SK-N-SH treated with all-trans-retinoic acid at 6 μM for 48 hours (cell line): ENCODE measurements at places on chromosomes 2 and 18.
A peak's percentile ranks its signal among the peaks of the same experiment; 100 is the strongest.

DNA sequence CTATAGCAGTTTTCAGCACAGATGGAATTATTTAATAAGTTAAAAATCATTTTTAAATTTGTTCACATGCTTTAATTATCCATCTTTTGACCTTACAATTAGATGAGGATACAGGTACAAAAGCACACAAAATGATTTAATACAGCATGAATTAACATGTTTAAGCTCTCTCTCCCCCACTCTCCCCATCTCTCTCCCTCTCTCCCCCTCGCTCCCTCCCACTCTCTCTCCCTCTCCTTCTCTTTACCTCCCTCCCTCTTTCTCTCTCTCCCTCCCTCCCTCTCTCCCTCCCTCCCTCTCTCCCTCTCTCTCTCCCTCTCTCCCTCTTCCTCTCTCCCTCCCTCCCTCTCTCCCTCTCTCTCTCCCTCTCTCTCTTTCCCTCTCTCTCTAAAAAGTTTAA, 7.6 kb downstream of the NBAS start:
- no peak for ATAC-seq

- ATAC-seq: no peak
Observed at GRCh38 chr18:58095222-58095621, 51.2 kb downstream of the NEDD4L start.

- ATAC-seq: no peak
Observed at GRCh38 chr18:37527395-37527794, 38.2 kb downstream of the CELF4 start.

DNA sequence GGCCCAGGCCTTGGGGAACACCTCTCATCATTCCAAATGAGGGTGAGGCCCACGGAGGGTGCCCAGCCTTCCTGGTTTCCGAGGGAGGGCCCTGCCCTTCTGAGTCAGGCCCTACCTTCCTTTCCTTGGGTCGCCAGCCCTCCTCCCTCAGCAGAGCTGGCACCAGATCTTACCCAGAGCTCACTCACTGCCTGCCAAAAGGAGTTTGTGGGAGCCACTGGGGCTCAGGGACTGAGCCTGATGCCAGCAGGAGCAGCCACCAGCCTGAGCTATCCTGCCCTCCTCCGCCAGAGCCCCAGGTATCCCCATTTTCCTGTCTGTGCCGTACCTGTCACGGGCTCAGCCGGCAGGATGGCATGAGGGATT, 64.1 kb downstream of the NRP2 start:
- ATAC-seq: peak; percentile 58

DNA sequence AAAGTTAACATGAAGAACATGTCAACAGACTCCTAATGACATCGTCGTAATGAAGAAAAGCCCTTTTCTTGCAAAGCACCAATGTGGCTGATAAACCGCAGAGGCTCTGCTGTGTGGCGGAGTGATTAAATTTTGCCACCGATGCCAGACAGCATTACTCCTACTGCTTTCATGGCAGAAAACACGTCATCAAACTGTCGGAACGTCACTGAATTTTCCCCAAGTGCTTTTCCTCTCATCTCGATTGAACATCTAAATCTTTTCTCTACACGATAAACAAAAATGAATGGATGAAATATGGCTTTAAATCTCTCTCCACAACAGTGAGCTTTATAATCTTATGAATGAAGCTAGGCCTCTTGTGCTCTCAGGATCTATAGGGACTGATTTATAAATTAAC, 159.8 kb upstream of the REG3G start:
- no peak for ATAC-seq

- no peak for ATAC-seq
Observed at GRCh38 chr2:79945653-79946445, 358.7 kb downstream of the LRRTM1 start.

DNA sequence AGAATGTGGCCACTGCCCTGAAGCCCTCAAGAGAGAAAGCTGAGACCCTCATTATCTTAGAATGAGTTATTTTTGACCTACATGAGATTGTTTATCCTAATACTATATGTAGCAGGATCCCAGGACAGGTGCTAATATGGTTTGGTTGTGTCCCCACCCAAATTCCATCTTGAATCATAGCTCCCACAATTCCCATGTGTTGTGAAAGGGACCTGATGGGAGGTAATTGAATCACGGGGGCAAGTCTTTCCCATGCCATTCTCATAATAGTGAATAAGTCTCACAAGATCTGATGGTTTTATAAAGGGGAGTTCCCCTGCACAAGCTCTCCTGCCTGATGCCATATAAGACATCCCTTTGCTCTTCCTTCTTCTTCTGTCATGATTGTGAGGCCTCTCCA, 76.8 kb downstream of the CCBE1 start:
- ATAC-seq: no peak

DNA sequence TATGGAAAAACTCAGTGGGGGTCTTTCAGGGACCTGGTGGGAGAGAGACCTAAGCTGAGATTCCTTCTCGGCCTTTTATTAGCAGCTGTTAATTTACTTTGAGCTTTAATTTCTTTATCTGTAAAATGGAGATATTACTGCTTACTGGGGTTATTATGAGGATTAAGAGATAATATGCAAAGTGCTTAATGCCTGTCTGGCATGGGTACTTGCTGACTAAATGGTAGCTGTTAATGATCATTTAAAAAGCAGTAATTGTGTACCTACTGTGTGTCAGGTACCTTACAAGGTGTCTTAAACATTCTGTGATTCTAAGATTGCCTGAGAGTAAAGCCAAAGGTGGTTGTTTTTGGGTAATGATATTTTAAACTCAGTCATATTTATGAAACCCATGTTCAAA, 2.6 kb downstream of the ITGA6 start:
- no peak for ATAC-seq

DNA sequence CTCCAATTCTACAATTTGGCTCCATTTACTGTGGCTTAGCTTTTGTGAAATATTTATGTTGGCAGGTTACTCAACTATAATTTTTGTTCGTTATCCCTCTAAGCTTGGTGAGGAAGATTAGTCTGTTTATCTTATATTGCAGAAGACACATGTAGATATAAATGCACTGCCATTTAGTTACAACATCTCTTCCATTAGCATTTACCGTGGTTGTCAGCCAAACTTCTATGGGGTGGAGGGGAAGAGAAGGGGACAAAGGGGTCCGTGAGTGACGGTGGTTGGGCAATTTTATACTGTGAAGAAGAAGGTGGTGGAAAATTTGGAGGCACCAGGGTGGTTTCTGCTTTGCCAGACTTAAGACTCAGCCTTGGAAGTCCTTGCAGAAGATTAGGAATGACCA, 117.6 kb upstream of the CXCR4 start:
- no peak for ATAC-seq

DNA sequence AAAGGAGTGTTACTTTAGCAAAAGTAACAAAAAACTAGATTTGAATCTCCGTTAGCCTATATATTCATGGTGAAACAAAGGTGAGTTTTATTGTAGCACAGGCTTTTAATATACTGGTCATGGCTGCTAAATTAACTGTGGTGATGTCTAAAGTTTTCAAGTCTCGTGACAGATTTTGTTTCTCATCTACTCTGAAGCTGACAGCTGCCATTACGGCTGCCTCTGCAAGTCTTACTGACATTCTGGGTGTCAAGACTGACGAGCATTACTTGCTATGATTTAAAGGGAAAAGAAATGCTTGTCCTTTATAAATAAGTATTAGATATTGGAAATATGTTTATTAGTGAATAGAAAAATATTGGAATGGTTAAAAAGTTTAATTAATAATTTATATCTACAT, 207.7 kb downstream of the DSEL start:
- no peak for ATAC-seq

GRCh38 chr2:96967436-96967835, 18.9 kb downstream of the FAM178B start:
- no peak for ATAC-seq

DNA sequence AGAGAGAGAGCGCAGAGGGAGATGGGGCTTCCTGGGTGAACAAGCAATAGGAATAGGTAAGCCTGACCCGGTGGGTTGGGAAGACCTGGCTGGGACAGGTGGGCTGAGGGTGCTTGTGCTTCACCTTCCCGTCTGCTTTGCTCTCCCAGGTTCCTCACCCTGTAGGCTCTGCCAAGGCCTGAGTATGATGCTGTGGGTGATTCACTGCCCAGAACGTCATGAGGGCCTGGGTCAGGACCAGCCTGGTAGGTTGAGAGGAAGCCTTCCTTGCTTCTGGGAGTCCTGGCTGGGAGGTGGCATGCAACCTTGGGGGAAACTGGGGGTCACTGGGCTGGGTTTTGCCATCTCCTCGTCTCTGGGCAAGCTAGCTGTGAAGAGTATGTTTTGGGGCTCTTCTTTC, 220.2 kb upstream of the APCDD1 start:
- no peak for ATAC-seq

GRCh38 chr2:185152186-185152585, 553.9 kb downstream of the ZNF804A start:
- ATAC-seq: no peak

GRCh38 chr2:63692002-63692606, 103.3 kb downstream of the MDH1 start:
- peak; percentile 87 for ATAC-seq

DNA sequence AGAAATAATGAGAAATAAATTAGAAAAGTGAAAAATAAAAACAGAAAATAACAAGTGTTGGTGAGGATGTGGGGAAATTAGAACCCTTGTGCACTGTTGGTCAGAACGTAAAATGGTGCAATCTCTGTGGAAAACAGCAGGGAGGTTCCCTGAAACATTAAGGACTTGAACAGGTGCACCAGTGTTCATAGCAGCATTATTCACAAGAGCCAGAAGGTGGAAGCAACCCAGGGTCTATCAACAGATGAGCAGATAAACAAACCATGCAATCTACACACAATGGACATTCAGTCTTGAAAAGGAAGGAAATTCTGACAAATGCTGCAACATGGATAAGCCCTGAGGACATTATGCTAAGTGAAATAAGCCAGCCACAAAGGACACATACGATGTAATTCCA, 58.2 kb upstream of the TFCP2L1 start:
- ATAC-seq: no peak

GRCh38 chr2:10779776-10780490, 32.7 kb downstream of the PDIA6 start:
- ATAC-seq: no peak

DNA sequence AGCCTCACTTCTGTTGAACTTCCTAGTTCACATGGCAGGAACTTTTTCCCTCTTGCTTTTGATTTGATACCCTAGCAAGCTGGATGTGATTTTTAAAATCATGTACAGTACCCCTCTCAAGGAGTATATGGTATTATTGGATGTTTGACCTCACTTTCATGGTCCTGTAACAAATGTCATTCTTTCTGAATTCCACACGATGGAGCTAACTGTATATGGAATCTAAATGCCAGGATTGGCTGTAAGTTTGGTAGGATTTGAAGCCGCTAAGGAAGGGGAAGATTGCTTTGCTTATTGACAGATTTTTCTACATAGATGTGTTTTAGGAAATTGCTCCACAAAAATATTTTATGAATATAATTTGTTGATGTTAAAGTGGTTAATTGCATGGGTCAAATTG, 18.3 kb downstream of the MAIP1 start:
- ATAC-seq: peak; percentile 79
